Lung microvascular endothelial cell (primary cell): ENCODE measurements at places on chromosomes 5 and 9. TPM values are rescaled to one million over a fixed set of nuclear protein-coding genes. Genes with fewer than 3 reads are reported as not detected.

Gene GPR150
- total RNA-seq, result under 0.01 and 0.22 TPM in 2 replicates

Gene SNCAIP
- total RNA-seq, result 10.7 and 160 TPM in 2 replicates

Gene SLC6A19
- not detected in 2 replicates for total RNA-seq

Gene PDE6A
- under 0.01 TPM in 1 of 2 replicates, not detected in the other for total RNA-seq

Gene CCL28
- 0.65 and 2.6 TPM in 2 replicates for total RNA-seq

Gene GLDC
- total RNA-seq, result 1.8 and 3.5 TPM in 2 replicates

Gene RAI14
- total RNA-seq, result 116 and 187 TPM in 2 replicates

Gene NDUFAF2
- total RNA-seq, result 15.7 and 17.4 TPM in 2 replicates

Gene UTP15
- total RNA-seq, result 10.2 and 14.1 TPM in 2 replicates

Gene MCCC2
- 12.9 and 15.3 TPM in 2 replicates for total RNA-seq

Gene NR2F1-AS1
- 16.1 and 29.8 TPM in 2 replicates for total RNA-seq

Gene LRRTM2
- total RNA-seq, result 0.40 and 1.3 TPM in 2 replicates

Gene ADGRV1
- under 0.01 and 0.22 TPM in 2 replicates for total RNA-seq

Gene CEL
- total RNA-seq, result under 0.01 TPM in 2 replicates

Gene FCN1
- total RNA-seq, result not detected in 2 replicates

Gene AHRR
- total RNA-seq, result 1.4 and 2.4 TPM in 2 replicates

Gene PITX1
- total RNA-seq, result under 0.01 TPM in 1 of 2 replicates, not detected in the other

Gene CNTNAP3
- total RNA-seq, result 39.2 and 80.0 TPM in 2 replicates

Gene PCDHB16
- total RNA-seq, result 0.22 and 0.99 TPM in 2 replicates

Gene CCL21
- total RNA-seq, result 0.44 and 1.4 TPM in 2 replicates

Gene CDKN2B-AS1
- total RNA-seq, result 0.60 and 1.5 TPM in 2 replicates

Gene MYOZ3
- total RNA-seq, result 0.22 and 0.40 TPM in 2 replicates

Gene SPAAR
- total RNA-seq, result 1.8 and 3.5 TPM in 2 replicates

Gene AGXT2
- not detected in 2 replicates for total RNA-seq

Gene FGF1
- total RNA-seq, result under 0.01 and 0.20 TPM in 2 replicates

Gene TCF7
- under 0.01 and 0.22 TPM in 2 replicates for total RNA-seq

Gene HAVCR1
- total RNA-seq, result not detected in 2 replicates

Gene OTP
- total RNA-seq, result not detected in 2 replicates

Gene MSMP
- 60.9 and 61.5 TPM in 2 replicates for total RNA-seq

Gene ERGIC1
- total RNA-seq, result 51.0 and 81.3 TPM in 2 replicates

Gene CDC37L1
- total RNA-seq, result 3.9 and 6.5 TPM in 2 replicates

Gene HEMGN
- total RNA-seq, result not detected in 2 replicates

Gene SHOC1
- total RNA-seq, result not detected in 2 replicates

Gene NSG2
- total RNA-seq, result not detected in 2 replicates

Gene TMEM252
- not detected in 2 replicates for total RNA-seq

Gene ABCA1
- total RNA-seq, result 2.2 and 10.5 TPM in 2 replicates

Gene KIF12
- not detected in 2 replicates for total RNA-seq

Gene MCTP1
- 29.9 and 55.8 TPM in 2 replicates for total RNA-seq

Gene GTF2H2C
- 16.5 and 18.5 TPM in 2 replicates for total RNA-seq

Gene EFNA5
- total RNA-seq, result 72.8 and 93.7 TPM in 2 replicates

Gene SPEF2
- 0.20 and 0.22 TPM in 2 replicates for total RNA-seq

Gene NKD2
- total RNA-seq, result 0.22 and 0.79 TPM in 2 replicates

Gene CAMK2A
- total RNA-seq, result not detected in 2 replicates

Gene AQP3
- total RNA-seq, result 0.20 and 0.44 TPM in 2 replicates

Gene RNF130
- total RNA-seq, result 16.8 and 37.7 TPM in 2 replicates

Gene DMRTA1
- under 0.01 TPM in 2 replicates for total RNA-seq

Gene TSLP
- under 0.01 TPM in 1 of 2 replicates, not detected in the other for total RNA-seq

Gene SH3GL2
- not detected in 2 replicates for total RNA-seq

Gene PCDHGB5
- total RNA-seq, result 7.4 and 9.5 TPM in 2 replicates

Gene CLINT1
- total RNA-seq, result 73.2 and 86.7 TPM in 2 replicates

Gene SPAG8
- total RNA-seq, result not detected in 2 replicates

Gene HDAC3
- 45.0 and 48.2 TPM in 2 replicates for total RNA-seq

Gene MARVELD2
- 1.1 and 2.0 TPM in 2 replicates for total RNA-seq

Gene DDX41
- total RNA-seq, result 62.1 and 64.5 TPM in 2 replicates

Gene IFNK
- total RNA-seq, result not detected in 2 replicates

Gene FIBCD1
- total RNA-seq, result not detected in 2 replicates
